A549 treated with Mapracorat at 1 μM for 4 hours (cell line): ENCODE measurements at places on chromosomes 7 and 10. TPM values are rescaled to one million over a fixed set of nuclear protein-coding genes. Genes with fewer than 3 reads are reported as not detected.

Gene IQUB
- total RNA-seq: 0.06 to 0.11 TPM (median 0.09 TPM) in 4 of 5 replicates, not detected in the other

Gene SLC37A3
- total RNA-seq: 25.1 to 34.0 TPM (median 27.9 TPM) in 5 replicates

Gene GPNMB
- total RNA-seq: 2.5 to 4.2 TPM (median 2.8 TPM) in 5 replicates

Gene CYP2E1
- 0.15 to 0.37 TPM (median 0.23 TPM) in 4 of 5 replicates, not detected in the other for total RNA-seq

Gene NAT16
- total RNA-seq: 0.15 to 0.20 TPM (median 0.15 TPM) in 5 replicates

Gene CDK14
- total RNA-seq: 0.14 to 0.48 TPM (median 0.32 TPM) in 5 replicates

Gene MKX
- total RNA-seq: not detected in 5 replicates

Gene TMEM213
- total RNA-seq: not detected in 5 replicates

Gene GNAT3
- total RNA-seq: not detected in 5 replicates

Gene FOXI2
- not detected in 5 replicates for total RNA-seq

Gene SEMA3E
- total RNA-seq: 1.7 to 2.4 TPM (median 2.1 TPM) in 5 replicates

Gene ABCC2
- total RNA-seq: 119 to 142 TPM (median 123 TPM) in 5 replicates

Gene DNAH11
- 0.04 to 0.43 TPM (median 0.20 TPM) in 5 replicates for total RNA-seq

Gene DRGX
- 0.05 TPM in 1 of 5 replicates, not detected in the others for total RNA-seq

Gene CH25H
- total RNA-seq: 0.12 to 0.36 TPM (median 0.32 TPM) in 5 replicates

Gene CCDC172
- total RNA-seq: not detected in 5 replicates

Gene CYP3A7
- 0.06 to 0.07 TPM in 2 of 5 replicates, not detected in the others for total RNA-seq

Gene GHRHR
- total RNA-seq: not detected in 5 replicates

Gene RINT1
- 13.6 to 17.1 TPM (median 15.5 TPM) in 5 replicates for total RNA-seq

Gene TCAF2
- 0.80 to 1.3 TPM (median 1.0 TPM) in 5 replicates for total RNA-seq
